ENCODE measurements at places on chromosomes 3 and 15. TPM values are rescaled to one million over a fixed set of nuclear protein-coding genes. Genes with fewer than 3 reads are reported as not detected.

DNA sequence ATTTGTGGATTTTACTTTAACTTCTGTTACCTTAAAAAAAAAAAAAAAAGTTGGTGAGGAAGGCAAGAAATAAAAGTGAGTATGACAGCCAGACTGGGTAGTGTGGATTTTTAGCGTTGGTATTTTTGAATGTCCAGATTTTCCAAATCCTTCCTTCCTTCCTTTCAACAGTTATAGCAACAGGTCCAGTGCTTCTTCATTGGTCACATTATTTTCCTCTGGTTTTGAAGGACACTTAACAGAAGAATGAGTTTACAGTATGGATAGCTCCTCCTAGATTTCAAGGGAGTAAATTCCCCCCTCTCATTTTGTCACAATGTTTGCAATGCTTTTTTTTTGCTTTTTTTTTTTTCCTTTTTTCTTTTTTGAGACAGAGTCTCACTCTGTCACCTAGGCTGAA is 6.4 kb downstream of the MAPKBP1 start:
- no peak for DNase-seq

- peak; percentile 23 for DNase-seq
Measured at GRCh38 chr3:138950006-138950644, 3.1 kb downstream of the FOXL2NB start.

DNA sequence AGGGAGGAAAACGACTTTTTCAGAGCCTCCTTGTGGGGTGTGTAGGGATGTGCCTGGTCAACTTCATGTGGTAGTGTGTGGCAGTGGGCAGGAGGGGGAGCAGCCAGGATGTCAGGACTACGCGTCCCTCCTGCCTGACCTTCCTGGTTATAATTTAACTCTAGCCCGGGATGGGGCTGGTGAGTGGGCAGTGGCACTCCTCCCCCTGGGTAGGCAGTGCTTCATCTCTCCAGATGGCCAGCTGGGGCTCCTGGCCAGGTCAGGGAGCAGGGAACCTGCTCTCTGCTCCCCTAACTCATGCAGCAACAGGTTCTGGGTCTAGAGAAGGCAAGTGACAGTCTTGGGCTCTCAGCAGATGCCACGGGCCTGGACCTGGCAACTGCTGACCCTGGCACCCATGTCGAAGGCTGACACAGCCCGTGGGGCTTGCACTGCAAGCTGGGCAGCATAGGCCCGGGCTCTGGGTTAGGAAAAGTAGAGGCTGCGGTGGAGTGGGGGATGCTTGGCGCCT is 2.6 kb downstream of the ITIH4 start:
- DNase-seq = no peak

DNA sequence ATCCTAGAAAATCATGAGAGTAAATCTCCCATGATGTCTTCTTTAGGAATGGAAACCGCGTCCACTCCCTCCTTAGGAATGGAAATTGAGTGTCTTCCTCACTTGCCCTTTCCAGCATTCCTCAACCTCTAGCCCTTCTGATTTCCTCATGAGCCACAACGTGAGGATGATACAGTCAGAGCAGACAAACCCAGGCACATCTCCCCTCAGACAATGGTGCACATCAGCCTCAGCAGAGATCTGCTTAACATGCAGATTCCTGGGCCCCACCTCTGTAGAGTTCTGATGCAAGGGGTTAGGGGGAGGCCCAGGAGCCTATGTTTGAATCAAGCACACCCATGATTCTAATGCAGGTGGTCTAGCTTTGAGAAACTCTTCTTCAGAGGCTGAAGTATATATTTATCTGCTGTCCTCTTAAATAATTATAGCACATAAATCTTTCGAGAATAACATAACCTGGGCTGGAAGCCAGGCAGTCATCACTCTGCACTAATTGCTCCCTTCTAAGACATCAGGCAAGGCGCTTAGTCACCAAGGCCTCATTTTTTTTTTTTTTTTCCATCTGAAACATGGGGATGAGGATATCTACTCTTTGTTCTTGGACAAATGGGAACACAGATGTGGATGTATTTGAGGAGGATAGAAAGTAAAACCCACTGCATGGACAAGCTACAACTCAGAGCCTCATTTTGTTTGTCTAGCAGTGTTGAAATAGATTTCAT is 81.7 kb downstream of the PRICKLE2 start:
- DNase-seq = peak; percentile 69

Gene XYLB
- 4.8 TPM for total RNA-seq

Gene NEK10
- 1.9 TPM for total RNA-seq

Gene SNTN
- total RNA-seq = not detected

Gene LRRC31
- not detected for total RNA-seq
